ENCODE measurements at places on chromosomes 12 and 14. TPM values are rescaled to one million over a fixed set of nuclear protein-coding genes. Genes with fewer than 3 reads are reported as not detected.

WIF1 gene
- total RNA-seq = not detected

CD69 gene
- total RNA-seq = not detected

TSPAN19 gene
- not detected for total RNA-seq

FOXG1 gene
- 0.12 TPM for total RNA-seq

CMA1 gene
- not detected for total RNA-seq

CEBPE gene
- total RNA-seq = not detected

KRT82 gene
- not detected for total RNA-seq

R3HDM2 gene
- total RNA-seq = 8.9 TPM

HOXC10 gene
- total RNA-seq = 2.5 TPM

INHBC gene
- total RNA-seq = not detected

CCDC59 gene
- 54.8 TPM for total RNA-seq

CCDC88C gene
- 6.0 TPM for total RNA-seq

WSCD2 gene
- not detected for total RNA-seq

OTX2 gene
- total RNA-seq = not detected

SPIC gene
- total RNA-seq = not detected

HOXC12 gene
- total RNA-seq = not detected

GALNT6 gene
- 3.6 TPM for total RNA-seq

ADGRD1 gene
- 0.50 TPM for total RNA-seq

RERG gene
- 0.18 TPM for total RNA-seq

PRH2 gene
- total RNA-seq = not detected

APOF gene
- not detected for total RNA-seq

MTHFD1 gene
- 116 TPM for total RNA-seq

SERPINA6 gene
- total RNA-seq = 0.80 TPM

KERA gene
- not detected for total RNA-seq

SCNN1A gene
- total RNA-seq = 21.8 TPM

TMX1 gene
- total RNA-seq = 39.6 TPM

TAMALIN gene
- 0.56 TPM for total RNA-seq

AMDHD1 gene
- 2.2 TPM for total RNA-seq

CACNA2D4 gene
- total RNA-seq = not detected

VRTN gene
- total RNA-seq = not detected

PTPN21 gene
- 9.8 TPM for total RNA-seq

P2RX2 gene
- not detected for total RNA-seq

CIROP gene
- total RNA-seq = not detected

REC8 gene
- total RNA-seq = 2.6 TPM

MGST1 gene
- 934 TPM for total RNA-seq

Data from A549 treated with ZK216348 at 1 μM for 4 hours (cell line).